Left forelimb (tissue), 1 donor: ENCODE measurements at places on chromosomes 2 and 18.

DNA sequence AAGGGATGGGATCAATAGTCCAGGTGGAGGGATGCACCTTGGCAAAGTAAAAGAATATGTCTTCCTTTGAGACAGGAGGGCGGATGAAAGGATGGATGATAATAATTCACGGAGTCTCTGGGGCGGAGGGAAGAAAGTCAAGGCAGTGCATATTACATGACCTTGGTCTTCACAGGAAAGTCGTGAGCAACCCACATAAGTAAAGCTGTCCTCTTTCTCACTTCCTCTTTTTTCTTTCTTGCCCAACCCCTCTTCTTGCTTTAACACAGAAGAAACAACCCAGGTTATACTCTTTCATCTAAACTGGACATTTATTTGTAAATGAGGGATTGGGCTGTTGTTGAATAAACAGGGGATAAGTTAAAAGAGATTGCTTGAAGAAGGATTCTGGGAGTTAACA is 168.7 kb upstream of the SKOR2 start:
- DNase-seq, result no peak

- DNase-seq, result no peak
These were observed at the start of gene LIMS2 for GRCh38 chr2:127675331-127676261. Gene LIMS2 (minus strand): TSS chr2:127675530. CDS start chr2:127675024, 506 bp downstream.

DNA sequence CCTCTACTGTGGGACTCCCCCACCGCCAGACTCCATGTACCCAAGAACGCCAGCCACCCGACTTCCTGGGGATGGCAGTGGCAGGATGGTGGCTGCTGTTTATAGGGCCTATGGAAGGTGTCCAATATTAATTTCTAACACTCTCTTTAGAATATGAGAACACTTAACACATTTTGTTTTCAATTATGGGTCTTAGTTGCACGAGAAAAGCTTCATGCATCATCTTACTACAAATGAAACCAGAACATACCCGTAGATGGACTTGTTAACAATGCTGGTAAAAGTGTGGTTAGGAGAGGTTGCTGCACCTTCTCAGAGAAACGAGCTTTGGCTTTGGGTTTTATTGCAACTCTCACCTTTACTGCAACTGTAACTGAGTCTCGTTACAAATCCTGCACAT is 335.6 kb upstream of the ID2 start:
- no peak for DNase-seq

DNA sequence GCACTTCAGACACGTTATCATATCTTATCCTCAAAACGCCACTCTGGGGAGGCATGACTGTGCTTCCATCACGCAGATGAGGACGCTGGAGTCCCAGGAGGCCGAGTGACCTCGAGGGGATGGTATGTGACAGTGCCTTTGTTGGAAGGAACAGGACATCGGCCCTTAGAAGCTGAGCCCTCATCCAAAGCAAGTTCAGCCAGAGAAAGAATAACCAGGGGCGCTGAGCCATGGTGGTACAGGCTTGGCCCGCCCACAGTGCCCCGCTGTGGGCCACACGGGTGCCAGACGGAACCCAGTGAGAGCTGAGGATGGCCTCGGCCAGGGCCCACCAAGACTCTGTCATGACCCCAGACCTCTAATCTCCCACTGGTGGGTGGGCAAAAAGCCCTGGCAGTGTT is 31.3 kb downstream of the HS1BP3 start:
- peak; percentile 62 for DNase-seq

DNA sequence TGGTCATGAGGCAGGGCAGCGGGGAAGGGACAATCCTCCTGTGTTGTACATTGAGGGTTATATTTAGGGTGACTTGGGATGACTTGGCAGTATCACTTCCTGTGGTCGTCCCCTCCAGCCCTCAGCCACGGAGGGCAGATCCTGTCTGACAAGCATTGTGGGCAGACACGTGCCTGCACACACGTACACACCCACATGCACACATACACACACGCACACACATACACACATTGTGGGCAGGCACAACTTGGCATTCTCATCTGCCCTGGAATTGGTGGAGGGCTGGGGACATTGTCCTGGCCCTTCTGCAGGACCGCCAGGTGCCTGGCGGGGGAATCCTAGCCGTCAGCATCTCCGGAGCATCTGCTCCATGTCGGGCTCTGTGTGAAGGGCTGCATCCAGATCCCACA is 47.6 kb downstream of the ODC1 start:
- DNase-seq, result no peak

GRCh38 chr2:230471074-230471473 is 55.1 kb downstream of the SP100 start:
- no peak for DNase-seq

DNA sequence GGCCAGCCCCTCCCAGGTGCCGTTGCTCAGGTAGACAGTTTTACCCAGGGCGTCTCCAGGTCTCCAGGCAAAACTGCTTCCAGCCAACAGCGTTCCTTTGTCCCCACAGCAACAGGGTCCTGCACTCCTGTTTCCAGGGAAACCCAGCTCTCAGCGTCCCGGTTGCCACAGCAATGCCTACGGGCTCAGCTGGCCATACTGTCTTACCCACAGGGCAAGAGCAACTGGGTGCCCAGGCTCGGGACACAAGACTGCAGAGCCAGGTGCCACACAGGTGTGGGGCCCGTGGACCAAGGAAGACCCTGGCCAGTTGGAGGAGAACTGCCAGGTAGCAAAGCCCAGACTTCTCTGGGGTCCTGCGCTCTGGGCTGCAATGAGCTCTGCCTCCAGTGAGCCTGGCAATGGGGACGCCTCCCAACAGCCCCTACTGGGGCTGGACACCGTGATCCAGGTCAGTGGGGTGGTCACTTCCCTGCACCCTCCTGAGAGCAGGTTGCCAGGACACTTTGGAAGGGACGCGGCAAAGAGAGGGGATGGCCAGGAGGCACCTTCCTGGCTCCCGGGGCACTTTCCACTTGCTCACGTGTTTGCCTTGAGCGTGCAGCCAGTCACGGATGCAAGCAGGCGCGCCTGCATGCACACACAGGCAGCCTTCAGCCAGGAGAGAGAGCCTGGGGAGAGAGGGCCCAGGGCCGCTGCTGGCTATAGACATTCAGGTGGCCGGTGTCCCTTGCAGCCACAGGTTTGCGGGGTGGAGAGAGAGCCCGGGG is at the start of gene CROCC2:
Gene CROCC2 (plus strand): TSS at position 196 of the 770 bp plus-strand sequence. CDS start 178 bp downstream, at position 374.
- DNase-seq, result no peak

DNA sequence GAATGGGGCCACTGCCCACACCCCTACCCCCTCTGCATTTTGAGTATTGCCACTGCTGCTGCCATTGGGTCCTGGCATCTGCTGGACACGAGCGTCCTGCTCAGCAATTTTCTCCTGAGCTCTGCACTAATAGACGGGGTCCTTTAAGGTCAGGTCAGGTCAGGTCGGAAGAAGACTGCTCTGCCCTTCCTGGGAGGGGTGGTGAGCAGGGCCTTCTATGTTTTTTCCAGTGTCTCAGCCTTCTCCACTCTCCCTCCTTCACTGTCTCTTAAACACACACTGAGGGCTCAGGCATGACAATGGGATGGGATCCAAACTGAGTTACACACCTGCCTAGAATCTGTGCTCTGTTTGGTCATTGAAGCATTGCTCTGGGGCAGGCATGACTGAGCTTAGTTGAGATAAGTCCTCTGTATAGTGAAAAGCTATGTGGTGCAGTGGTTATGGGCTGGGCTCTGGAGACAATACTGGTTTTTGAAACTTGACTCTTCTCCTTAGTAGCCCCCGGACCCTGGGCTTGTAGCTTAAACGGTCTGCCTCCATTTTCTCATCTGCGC is 10.6 kb downstream of the MYO1B start:
- DNase-seq, result no peak

GRCh38 chr2:207825045-207825954 is 55.6 kb upstream of the FZD5 start:
- DNase-seq, result no peak

GRCh38 chr2:67945940-67946339 is 116.9 kb downstream of the C1D start:
- no peak for DNase-seq

DNA sequence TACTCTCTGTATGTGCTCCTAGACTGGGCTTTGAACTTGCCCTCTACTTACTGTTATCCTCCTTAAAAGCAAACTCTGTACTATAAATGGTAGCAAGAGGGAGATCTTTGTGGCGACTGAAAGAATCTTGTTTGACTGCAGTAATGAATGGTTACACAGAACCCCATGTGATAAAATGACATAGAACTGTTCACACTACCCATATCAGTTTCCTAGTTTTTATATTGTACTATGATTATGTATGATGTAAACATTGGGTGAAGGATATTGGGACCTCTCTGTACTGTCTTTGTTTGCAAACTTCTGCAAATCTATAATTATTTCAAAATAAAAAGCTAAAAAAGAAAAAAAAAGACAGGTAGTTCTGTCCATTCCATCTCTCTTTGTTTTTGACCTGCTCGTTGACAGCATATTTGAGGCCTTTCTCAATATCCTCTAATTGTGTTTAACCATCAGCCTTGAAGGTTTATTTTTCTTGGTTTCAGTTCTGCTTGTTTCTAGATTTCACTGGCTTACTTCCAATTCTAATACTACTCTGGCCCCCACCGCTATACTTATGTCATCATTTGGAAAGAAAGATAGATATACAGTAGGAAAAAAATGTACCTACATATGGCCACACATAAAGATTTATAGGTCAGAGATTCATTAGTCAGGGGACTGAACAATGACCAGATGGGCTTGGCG is 79.2 kb upstream of the MYO3B start:
- DNase-seq, result no peak

GRCh38 chr18:78571831-78572347 is 407.7 kb upstream of the SALL3 start:
- DNase-seq, result no peak

DNA sequence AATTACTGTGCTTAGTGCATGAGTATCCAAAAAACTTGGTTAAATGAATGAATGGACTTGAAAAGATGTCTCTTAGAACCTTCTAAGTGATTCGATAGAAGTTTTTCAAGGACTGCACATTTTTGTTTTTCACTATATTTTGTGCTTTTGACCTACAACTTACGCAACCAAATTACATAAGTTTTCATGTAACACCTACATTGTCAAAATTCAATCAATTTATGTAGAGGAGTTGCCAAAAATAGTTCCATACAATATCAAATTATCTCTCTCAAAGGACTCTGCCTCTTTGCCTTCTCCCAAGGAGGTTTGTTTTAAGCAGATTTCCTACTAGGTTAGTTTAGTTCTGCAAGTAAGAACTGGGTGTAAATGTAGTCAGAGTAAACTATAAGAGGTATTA is 10.3 kb downstream of the MARCHF7 start:
- DNase-seq, result no peak

- DNase-seq, result no peak
These were observed 101.6 kb upstream of the FAM136A start for GRCh38 chr2:70403267-70404053.

DNA sequence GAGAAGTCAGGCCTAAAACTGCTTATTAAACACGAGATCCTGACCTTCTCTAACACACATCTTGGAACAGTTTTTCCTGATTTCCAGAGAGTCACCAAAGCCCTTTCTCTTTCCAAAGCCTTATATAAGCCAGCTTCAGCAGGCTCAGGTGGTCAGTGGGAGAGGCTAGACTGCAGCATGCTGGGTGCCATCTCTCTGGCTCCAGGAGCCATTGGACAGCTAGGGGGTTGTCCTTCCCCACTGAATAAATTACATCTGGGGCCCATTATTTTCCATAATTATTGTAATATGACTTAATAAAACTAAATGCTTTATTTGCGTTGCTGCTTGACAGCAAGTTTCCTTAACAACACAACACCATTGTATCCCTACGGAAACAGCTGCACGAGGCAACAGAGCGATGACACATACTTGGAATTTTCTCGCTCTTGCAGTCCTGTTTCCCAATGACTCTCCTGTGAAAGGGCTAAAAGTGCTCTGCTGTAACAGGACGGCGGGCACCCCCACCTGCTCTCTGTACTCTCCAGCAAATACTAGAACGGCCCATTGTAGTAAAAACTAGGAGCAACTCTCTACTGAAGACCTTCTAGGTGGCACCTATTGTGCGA is 160.6 kb downstream of the RNF144A start:
- DNase-seq, result no peak

- no peak for DNase-seq
These were observed 58.8 kb upstream of the TANK start for GRCh38 chr2:161101406-161101805.

- DNase-seq, result peak; percentile 68
These were observed 762 bp downstream of the INO80C start for GRCh38 chr18:35497027-35497369.

DNA sequence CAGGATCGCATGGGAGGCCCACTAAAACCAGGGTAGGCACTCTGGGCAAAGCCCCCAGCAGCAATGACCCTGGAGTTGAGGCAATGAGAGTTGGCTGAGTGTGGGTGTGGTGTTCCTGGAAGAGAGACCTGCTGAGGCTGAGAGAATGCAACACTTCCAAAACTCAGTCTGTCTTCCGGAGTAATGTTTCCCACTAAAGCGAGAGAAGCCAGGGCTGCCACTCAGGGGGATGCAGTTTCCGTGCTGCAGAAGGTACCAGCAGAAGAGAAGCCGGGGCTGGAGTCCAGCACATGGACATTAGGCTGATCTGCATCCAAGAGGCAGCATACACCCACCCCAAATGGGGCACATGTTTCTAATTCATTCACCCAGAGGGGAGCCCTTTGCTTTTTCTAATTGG is 127.2 kb upstream of the ARHGAP28 start:
- no peak for DNase-seq

- no peak for DNase-seq
These were observed 41.3 kb upstream of the MARCHF7 start for GRCh38 chr2:159671047-159671446.

- no peak for DNase-seq
These were observed 121.5 kb upstream of the CDCA7 start for GRCh38 chr2:173232956-173233744.

- no peak for DNase-seq
These were observed 7.0 kb upstream of the ALPK2 start for GRCh38 chr18:58635891-58636290.

DNA sequence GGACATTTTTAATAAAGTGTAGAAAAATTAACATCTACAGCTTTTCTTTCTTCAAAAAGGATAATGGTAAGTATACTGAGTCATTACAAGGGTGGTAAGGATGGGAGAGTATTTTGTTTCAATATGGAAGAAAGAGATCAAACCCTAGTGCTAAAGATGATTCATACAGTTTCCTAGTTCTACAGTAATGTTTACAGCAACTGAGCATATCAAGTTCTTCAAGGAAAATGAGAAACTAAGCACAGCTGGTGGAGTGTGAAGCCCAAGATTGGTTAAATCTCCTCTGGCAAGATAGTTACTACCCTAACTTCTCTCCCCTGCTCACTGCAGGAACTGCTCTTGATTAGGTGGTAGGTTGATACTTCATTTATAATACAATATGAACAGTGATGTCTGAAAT is 467.5 kb downstream of the XIRP2 start:
- DNase-seq, result no peak

GRCh38 chr2:61135510-61135909 is 26.5 kb upstream of the C2orf74 start:
- no peak for DNase-seq

- DNase-seq, result peak; percentile 65
These were observed 103.1 kb downstream of the MCFD2 start for GRCh38 chr2:46812361-46813019.

GRCh38 chr2:200337621-200338020 is 31.1 kb downstream of the SPATS2L start:
- DNase-seq, result no peak
